Hematopoietic multipotent progenitor cell treated with erythropoietin and hydrocortisone succinate and interleukin-3 and kit ligand, for 6 days (in vitro differentiated cells): ENCODE measurements at places on chromosomes 5 and 9.

DNA sequence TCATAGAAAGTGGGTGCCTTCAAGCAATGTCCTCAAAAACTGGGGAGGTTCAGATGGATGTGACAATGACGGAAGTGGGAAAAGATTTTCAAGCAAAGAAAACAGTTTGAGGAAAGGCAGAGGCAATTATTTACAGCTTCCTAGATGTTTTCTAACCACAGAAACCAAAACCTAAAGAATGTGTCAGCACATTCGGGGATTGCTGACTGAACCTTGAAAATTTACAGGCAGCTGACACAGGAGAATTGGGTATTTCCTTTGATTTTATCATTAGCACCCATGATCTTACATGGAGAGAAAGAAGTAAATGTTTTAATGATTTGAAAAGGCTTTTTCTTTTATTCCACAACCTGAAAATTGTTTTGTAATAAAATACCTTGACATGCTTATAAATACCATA, 369.0 kb downstream of the ACTL7B start:
- no peak for DNase-seq

GRCh38 chr5:84242286-84242685, 142.4 kb downstream of the EDIL3 start:
- DNase-seq, result no peak

DNA sequence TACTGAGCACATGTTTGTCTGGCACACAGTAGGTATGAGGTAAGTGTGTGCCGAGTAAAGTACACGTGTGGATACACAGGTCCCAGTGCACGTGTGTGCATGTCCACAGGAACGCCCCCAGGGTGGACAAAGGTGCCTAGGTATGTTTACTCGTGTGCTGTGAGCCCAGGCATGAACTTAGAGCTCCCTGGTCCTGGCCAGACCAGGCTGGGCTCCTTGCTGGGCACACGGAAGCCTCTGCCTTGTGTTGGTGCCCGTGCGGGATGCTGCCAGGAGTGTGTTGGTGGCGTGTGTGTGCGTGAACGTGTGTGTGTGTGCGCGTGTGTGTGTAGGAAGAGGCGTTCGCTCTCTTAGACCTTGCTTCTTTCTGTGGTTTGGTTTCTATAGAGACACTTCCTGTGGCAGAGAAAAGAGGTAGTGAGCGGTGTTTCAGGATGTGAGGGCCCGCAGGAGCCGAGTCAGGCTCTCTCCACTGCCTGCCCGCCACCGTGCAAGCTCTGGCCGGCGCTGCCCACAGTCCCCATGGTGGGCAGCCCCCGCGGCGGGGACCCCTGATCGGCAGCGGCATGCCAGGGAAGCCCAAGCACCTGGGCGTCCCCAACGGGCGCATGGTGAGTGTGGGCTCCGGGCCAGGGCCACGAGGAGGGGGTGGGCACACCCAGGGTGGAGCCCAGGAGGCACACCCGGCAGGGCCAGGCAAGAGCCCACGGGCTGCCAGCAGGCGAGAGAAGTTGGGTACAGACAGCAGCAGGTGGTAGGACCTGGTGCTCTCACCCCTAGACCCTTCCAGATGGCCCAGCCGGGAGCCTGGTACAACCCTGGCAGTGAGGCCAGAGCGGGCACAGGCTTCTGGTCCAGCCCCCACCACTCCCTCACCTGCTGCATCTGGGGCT, at the start of gene RGS14:
RGS14 (plus strand) TSS at position 466 of the 893 bp plus-strand sequence; CDS start at position 567, 101 bp downstream.
- peak; percentile 95 for DNase-seq

DNA sequence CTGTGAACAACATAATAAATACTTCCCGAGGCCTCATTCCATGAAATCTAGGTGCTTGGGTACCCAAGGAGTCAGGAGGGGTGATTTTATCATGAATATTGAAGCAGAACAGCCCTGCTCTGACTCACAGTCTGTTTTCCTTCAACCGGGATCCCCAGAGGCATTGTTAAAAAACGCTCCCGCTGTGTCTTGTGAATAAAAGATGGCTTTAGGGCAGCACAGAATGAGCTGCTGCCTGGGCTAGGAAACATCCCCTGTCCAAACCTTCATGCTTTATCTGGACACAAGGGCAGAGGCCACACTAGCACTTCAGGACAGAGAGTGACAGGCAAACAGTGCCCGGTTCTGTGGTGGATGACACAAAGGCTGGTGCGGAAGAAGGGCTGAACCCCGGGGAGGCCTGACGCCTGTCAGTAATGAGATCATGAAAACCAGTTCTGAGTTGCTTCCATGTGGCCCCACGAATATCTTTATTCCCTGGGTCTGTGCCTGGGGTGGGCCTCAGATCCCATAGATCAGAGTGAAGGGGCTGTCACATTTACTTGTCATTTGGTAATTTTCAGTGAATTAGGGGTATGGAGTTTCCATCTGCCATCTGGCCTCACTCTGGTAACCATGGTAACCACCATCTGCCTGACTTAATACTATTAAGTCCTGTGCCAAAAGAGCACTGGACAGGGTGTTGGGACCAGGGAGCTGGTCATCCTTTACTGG, 2.6 kb downstream of the IGFBPL1 start:
- no peak for DNase-seq

- DNase-seq, result no peak
These were observed 216.9 kb downstream of the DEPDC1B start for GRCh38 chr5:60483050-60483449.

GRCh38 chr9:2657427-2657826, 35.8 kb downstream of the VLDLR start:
- DNase-seq, result peak; percentile 69

GRCh38 chr5:94045839-94046782, 304.7 kb upstream of the POU5F2 start:
- peak; percentile 5 for DNase-seq

DNA sequence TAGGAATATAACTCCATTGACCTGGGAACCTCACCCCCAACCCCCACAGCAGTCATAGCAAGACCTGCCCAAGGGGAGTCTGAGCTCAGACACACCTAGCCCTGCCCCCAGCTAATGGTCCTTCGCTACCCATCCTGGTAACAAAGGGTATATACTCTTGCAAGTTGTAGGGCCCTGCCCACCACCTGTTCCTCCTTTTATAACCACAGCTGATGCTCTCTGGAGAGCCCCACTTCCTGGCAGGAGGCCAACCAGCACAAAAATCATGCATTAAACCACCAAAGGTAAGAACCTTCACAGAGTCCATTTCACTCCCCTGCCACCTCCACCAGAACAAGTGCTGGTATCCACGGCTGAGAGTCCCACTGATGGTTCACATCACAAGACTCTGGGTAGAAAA, 1195.3 kb upstream of the SEMA6A start:
- DNase-seq, result no peak

DNA sequence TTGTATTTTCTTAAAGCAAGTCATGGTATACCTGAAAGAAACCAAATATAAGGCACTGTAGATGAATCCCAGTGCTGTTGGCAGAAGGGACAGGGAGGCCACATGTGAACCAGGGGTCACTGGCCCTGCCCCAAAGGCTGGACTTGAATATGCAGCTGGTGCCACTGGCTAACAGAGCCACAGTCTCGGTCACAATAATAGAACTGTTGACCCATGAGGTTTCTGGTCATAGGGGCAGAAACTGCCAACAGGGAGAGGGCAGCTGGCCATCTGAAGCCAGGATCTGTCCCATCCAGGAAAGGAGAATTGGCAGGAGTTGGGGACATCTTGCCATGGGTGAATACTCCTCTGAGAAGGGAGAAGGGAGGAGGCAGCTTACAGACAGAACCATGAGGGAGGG, 31.9 kb downstream of the PALM2AKAP2 start:
- DNase-seq, result no peak

DNA sequence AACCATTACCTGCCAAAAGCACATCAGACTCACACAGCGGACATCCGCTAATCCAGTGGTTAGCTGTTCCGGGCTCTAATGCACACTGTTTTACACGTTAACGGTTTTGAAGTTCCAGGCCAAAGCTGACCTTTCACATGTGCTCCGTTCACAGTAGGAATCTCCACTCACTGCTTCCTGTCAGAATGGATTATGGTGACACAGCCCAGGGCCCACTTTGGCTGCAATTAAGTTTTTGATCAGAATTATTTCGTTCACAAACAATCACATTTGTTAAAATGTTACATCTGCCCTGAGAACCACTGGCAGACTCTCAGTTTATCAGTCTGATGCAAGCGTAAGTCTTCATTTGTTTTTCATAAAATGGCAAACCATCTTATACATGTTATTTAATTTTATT, 30.2 kb upstream of the CATSPER3 start:
- DNase-seq, result no peak

- DNase-seq, result no peak
These were observed 11.1 kb upstream of the CAST start for GRCh38 chr5:96651047-96651446.

DNA sequence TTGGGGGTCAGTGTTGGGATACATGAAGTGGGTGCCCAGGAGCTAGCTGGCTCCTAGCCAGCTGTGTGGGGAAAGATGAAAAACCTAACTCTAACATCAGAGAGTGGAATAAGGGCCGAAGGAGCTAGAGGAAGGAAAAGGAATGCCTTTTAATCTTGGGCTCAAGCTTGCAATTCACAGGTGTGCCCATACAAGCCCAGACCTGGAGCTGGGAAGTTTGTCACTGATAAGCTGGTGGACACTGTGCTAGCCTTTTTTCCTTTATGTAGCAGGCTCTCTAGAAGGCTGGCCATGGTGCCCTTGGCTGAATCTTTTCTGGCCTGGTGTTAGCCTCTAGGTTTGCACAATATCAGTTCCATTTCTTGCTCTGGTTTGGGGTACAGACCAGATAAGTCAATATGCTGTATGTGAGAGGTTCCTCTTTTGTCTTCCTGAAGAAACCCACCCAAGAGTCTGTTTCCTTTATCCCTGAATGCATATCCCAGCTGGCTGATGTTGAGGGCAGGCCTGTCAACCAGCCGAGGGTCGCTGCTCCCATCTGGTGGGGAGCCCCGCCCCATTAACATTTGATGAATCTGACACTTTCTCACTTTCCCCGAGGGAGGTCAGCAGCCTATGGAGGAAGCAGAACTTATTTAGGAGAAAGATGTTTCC, 92.4 kb upstream of the CXCL14 start:
- DNase-seq, result peak; percentile 33

- DNase-seq, result no peak
These were observed 103.2 kb upstream of the ALDH1B1 start for GRCh38 chr9:38289236-38289865.

GRCh38 chr5:99605904-99606303, 677.1 kb upstream of the CHD1 start:
- no peak for DNase-seq
